ENCODE measurements at places on chromosomes 16 and 17. TPM values are rescaled to one million over a fixed set of nuclear protein-coding genes. Genes with fewer than 3 reads are reported as not detected.

The SPAG7 gene
- 105 TPM for total RNA-seq

DNA sequence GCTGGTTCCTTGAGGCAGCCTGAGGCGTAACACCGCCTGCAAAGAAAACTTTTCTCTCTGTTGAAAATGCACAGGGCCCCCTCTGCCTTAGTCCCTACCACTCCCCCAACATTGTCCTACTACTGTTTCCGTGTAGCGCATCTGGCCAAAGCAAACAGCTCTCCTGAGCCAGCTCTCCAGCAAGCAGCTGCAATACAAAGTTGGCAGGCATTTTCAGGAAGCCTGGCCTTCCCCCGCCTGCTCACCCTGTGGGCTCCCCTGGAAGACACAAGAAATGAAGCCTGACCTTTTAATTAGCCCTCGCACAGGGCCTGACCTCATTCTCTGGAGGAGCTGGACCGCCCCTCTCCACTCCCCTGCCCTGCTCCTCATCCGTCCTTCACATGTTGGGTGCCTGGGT is 66.7 kb downstream of the SOX9 start:
- H3K4me3 ChIP-seq = no peak overlapping the region
- H3K27me3 ChIP-seq = no peaks in the 10 kb centered on the region
- no peak overlapping the region for H3K27ac ChIP-seq
- H3K36me3 ChIP-seq = no peaks in the 10 kb centered on the region
- H3K4me1 ChIP-seq = no peaks in the 10 kb centered on the region
- no peak for DNase-seq

- H3K27me3 ChIP-seq = no peaks in the 10 kb centered on the region
- no peaks in the 10 kb centered on the region for H3K4me1 ChIP-seq
- H3K36me3 ChIP-seq = no peaks in the 10 kb centered on the region
- no peak overlapping the region for H3K27ac ChIP-seq
These were observed 52.1 kb downstream of the METRNL start for GRCh38 chr17:83131401-83132011.

- no peak overlapping the region for H3K27ac ChIP-seq
- no peak for DNase-seq
- H3K4me3 ChIP-seq = peak overlapping the region; percentile 83
- H3K4me1 ChIP-seq = no peaks in the 10 kb centered on the region
- no peaks in the 10 kb centered on the region for H3K27me3 ChIP-seq
- H3K36me3 ChIP-seq = peaks cover 19% of the 10 kb centered on the region
These were observed 565 bp downstream of the WDR45B start for GRCh38 chr17:82647593-82648164.

GRCh38 chr16:46920402-46921068 is 36.4 kb downstream of the GPT2 start:
- no peaks in the 10 kb centered on the region for H3K4me1 ChIP-seq
- H3K27ac ChIP-seq = no peak overlapping the region
- no peak for DNase-seq
- H3K27me3 ChIP-seq = no peaks in the 10 kb centered on the region

- DNase-seq = peak; percentile 98
- no peak within 1 kb of the TSS for H3K27ac ChIP-seq
- peak within 1 kb of the TSS; percentile 76 for H3K4me3 ChIP-seq
- H3K4me1 ChIP-seq = no peaks in the 10 kb centered on the region
- H3K36me3 ChIP-seq = peaks cover 4% of the 10 kb centered on the region
- H3K27me3 ChIP-seq = no peaks in the 10 kb centered on the region
These were observed at the start of gene SPATA2L for GRCh38 chr16:89701425-89702406. SPATA2L (minus strand) TSS chr16:89701705; CDS start chr16:89701232, 473 bp downstream.

DNA sequence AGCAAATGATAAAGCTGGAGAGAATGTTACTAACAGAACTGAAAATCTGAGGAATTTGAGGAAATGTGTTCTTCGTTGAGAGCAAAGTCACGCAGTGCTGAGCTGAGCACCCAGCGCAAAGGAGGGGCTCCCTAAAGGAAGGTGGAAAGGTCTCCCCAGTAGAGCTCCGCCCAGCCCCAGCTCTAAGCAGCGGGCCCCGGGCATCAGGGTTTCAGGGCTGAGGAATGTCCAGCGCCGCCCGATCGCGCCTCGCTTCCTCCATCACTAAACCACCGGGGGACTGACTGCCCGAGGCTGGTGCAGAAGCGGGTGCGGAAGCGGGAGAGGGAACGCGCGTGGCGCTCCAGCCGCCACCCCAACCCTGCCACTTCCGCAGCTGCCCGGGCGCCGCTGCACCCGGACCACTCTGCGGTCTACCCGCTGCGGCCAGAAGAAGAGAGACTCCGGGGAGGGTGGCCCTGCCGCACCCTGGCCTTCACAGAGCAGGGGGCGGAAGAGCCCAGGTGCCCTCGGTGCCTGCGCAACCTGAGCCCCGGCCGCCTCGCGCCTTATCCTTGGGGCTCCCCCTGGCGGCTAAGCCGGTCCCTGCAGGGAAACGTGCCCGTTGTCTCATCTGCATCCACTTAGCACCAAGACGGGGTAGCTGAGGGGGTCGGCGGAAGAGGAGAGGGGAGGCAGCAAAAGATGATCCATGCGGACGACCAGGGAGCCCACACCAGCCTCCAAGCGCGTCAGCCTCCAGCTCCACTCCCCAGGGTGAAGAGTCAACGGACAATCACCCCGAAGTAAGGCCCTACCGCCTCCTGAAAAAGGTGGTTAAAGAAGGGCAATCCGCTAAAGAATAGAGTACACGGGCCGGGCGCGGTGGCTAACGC is 12.4 kb upstream of the GUCY2D start:
- no peaks in the 10 kb centered on the region for H3K36me3 ChIP-seq
- DNase-seq = peak; percentile 96
- no peaks in the 10 kb centered on the region for H3K4me1 ChIP-seq
- no peaks in the 10 kb centered on the region for H3K27me3 ChIP-seq

DNA sequence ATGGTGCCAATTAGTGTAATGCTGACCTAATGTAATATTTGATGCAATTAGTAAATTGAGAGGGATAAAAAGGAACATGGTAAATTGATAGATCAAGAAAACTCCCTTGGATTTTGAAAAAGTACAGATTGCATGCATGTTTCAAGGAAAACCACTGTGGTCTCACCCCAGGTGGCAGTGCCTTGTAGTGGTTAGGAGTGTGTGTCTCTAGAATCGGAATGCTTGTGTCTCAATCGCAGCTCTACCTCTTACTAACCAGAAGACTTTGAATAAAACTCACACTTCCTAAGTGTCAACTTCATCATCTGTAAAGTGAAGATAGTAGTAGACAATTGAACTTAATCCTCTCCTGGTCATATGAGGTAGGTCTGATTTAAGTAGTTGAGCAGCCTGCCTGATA is 128.9 kb upstream of the GOT2 start:
- H3K27me3 ChIP-seq = no peaks in the 10 kb centered on the region
- H3K36me3 ChIP-seq = peaks cover 7% of the 10 kb centered on the region
- H3K27ac ChIP-seq = peak overlapping the region; percentile 90
- peak overlapping the region; percentile 35 for H3K4me3 ChIP-seq
- DNase-seq = no peak
